ENCODE measurements at places on chromosomes 4 and X.

DNA sequence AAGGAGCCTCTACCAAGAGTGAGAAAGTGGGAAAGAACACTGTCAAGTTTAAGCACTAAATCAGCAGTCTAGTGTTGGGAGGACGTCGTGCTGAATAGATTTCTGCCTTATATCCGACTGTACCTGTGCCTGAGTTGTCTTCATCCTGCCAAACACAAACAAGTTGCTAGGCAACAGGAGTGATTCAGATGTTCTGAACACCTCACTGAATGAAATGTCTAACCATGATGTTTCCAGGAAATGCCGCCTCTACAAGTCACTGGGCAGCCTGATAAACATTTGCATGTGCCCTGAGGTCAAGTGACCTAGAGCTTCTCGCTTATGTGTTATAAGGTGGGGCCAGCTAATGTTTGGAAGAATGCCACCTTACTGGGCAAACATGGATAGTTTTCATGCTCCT lies 37.9 kb downstream of the SGMS2 start:
- no peak for DNase-seq

DNA sequence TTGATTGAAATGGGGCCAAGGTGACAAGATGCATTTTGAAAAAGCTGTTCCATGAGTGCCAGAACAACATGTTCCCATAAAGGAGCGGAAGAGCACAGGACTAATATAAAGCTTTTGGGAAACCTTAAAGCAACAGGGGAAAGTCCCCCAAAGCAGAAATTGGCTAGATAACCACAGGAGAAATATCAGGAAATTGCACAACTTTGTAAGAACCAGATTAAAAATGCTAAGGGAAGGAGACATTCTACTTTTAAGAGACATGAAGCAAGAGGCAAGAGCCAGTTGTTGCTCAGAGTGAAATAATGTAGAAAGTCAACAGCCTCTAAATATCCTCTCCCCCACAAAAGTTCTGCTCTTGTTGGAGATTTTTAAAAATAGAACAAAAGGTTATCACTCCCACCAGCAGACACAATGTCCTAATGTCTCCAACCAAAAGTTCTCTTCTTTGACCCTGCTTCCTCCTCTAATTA lies 85.2 kb upstream of the LNX1 start:
- no peak for DNase-seq

DNA sequence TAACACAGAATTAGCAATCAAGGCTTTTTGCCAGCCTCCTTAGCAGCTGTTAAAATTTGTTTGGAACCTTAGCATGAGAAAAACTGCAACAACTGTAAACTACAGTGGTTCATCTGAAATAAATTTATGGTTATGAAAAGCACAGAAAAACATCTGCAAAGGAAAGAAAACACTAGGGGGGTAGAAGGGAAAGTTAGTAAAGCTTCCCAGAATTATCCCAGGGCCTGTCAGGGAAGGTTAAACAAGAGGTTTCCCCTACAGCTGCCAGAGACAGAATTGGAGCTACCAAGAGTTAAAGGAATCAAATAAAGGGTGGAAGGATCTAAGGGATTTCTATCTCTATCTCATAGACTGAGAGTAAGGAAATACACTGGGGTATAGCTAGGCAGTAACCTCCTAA lies 234.7 kb upstream of the DIAPH2 start:
- DNase-seq: no peak

DNA sequence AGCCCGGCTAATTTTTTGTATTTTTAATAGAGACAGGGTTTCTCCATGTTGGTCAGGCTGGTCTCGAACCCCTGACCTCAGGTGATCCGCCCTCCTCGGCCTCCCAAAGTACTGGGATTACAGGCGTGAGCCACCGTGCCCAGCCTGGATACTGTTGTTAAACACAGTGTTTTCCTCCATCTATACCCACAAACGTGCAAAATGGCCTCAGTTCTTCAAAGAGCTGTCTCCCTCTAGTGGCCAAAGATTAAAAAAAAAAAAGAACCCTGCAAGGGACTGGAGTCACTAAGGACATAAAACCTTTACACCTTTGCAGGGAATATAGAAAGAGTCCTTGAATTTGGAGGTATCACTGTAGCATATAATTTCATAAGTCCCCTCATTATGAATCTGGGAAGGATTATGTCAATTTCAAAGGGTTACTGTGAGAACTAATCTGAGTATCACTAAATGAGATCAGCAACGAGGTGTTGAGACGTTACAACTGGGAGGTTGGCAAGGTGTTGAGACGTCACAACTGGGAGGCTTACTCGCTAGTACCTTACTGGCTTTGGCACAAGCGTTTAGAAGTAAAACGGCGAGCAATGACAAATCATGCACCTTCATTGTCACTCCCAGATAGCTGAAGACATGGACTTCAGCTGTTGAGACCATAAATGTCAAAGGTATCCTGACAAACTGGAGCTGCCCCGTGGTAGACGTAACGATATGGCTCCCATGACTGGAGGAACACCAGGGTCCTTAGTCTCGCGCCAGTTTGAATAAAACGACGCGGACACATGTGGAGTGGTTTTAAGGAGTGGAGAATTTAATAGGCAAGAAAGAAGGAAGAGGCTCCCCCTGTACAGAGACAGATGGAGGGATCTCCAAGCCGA lies 33.4 kb upstream of the ENPP6 start:
- DNase-seq: no peak

GRCh38 chr4:107210450-107211239 lies 174.5 kb upstream of the DKK2 start:
- DNase-seq: no peak

DNA sequence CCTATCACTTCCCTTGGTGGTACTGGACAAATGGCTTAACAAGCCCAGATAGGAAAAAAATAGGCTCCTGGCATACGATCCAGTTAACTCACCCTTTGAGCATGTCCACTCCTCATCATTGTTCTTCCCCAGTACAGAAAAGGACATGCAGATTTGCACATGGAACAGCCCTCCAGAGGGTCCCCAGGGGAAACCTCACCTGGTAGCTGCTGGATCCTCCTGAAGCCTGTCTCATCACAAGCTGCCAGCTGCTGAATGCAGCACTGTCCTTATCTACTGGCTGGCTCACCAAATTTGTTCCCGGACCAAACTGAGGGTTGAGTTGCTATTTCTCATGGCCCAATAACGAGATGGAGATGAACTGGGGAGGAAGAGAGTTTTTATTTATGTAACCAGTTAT lies 49.4 kb downstream of the SERTM2 start:
- no peak for DNase-seq

- no peak for DNase-seq
These were observed 624.6 kb upstream of the TECRL start for GRCh38 chr4:65033899-65034298.

GRCh38 chrX:111338095-111338698 lies 67.9 kb upstream of the CAPN6 start:
- DNase-seq: no peak

DNA sequence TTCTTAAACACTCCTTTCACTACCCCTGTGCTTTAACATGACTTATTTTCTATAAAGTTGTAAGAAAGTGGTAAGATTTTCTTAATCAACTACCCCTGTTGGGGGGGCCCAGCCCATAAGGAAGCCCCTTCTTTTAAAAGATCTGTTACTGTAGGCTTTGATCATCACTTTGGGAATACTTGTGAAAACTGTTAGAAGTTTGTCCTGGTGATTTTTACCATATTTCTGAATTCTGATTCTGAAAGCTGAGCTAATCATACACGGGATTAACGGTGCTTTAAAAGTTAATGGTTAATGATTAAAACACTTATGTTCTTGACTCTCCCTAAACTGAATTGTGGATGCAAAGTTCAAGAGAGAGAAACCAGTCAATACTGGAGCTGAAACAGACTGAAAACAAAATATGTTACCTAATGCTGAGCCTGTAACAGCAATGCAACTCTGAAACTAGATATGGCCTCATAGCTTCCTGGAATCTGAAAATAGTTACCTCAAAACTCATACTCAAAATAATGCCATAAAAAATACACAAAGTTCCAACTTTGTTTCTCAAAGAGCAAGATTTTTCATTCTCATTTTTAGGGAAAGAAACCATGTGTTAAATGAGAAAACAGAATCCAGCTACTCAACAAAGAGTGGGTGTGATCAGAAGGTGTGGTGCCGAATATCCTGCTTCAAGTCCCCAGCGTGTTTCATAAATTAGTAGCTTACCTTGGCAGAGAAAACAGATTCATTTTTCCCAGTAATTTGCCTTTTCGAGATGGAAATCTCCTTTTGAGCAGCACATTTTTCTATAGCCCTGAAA lies 31.6 kb downstream of the ADH7 start:
- no peak for DNase-seq

DNA sequence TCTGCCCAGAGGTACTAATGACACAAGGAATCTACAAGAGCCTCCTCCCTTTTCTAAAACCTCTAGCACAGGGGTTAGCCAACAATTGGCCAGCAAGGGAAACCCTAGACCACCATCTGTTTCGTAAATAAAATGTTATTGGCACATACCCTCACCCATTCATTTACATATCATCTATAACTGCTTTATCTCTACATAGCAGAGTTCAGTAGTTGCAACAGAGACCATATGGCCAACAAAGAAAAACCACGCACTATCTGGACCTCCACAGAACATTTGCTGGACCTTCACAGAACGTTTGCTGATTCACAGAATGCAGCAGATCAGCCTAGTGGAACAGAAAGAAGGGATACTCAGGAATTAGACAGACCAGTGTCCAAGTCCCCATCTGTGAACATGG lies 9.4 kb downstream of the SLC2A9 start:
- DNase-seq: no peak

DNA sequence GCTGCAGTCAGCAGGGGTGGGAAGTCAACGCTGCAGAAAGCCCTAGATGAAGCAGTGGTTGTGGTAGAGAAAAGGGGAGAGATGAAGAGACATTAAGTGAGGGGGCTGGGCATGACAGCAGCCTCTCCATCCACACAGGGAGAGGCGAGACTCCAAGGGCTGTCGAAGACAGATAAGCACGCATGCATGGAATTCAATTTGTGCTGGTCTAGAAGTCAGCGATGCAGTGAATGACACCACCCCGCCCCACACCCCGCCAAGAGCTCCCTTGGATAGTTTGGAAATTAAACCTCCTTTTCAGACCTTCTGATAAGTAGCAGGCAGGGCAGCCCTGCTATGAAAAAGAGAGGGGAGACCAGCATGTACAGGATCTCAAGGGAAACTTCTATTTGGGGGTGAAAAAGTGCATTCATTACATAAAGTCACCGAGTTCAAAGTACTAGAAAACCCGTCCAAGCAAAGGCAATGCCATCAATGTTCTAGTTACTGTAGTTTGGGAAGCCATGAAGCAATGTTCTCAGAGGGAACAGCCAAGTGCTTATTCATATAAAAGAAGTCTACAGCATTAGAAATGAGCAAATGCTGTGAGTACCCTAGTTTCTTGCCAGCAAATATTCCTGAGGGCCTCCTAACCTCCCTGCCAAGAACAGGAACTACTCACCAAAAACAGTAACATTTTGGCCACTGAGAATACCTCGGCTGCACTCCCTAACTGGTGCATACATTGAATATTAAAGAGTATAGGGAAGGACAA lies 152.3 kb upstream of the ANXA10 start:
- no peak for DNase-seq

GRCh38 chr4:149403081-149403480 lies 412.6 kb downstream of the IQCM start:
- DNase-seq: no peak

DNA sequence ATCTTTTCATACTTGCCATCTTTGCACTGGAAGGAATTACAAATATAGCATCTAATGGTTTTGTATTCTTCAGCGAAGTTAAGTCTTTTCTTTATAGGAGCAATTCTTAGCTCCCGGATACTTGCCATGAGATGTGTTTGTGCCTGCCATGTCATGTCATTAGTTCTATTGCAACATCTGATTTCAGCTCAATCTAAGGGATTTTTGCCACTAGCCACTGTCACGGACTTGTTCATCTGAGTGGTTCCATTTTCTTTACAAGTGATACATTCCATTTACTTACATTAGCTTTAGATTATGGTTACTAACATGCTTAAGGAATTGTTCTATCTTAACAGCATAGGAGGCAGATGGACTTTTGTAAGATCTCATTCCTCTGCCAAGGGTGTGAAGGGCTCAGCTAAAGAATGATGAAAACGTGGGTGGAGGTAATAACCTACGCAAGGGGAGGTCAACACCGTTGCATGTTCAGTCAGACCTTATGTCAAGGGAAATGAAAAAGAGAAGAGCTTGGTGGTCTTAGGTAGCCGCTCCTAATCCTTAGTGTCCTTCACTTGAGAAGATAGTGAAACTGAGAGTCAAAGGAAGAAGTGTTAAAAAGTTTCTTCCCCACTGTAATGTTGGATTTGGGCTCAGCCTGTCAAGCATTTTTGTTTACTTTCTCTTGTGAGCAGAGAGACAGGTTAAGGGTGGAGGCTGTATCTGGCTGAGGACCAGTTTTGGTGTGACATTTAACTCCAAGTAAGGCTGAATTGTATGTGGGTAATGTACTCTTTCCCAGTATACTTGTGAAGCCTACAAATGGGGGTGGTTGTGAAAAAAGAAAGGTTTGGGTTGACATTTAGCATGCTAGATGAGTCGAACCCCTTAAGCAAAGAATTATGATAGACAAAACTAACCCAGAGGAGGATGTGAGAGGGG lies 3.6 kb upstream of the KLHL2 start:
- DNase-seq: no peak

- no peak for DNase-seq
These were observed 177.1 kb upstream of the CENPE start for GRCh38 chr4:103375278-103375677.

GRCh38 chr4:78310007-78310739 lies 241.4 kb upstream of the ANXA3 start:
- DNase-seq: no peak

DNA sequence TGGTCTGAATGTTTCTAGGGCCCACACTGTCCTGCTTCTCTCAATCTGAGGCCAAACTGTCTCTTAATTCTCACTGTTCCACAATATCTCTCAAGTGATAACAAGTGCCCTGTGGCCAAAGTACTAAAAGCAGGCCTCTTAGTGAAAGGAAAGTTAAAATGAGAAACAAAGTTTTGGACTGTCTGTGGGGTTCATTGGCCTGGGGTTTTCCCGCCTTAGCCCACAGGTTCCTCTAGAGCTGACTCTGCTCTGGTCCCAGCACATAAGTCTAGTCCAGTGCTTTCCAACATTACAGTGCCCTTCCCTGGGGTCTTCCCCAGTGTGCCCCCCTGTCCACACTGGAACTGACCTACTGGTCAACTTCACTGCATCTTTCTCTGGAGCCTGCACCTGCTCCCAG lies 6.3 kb downstream of the MAGEB1 start:
- no peak for DNase-seq

- DNase-seq: no peak
These were observed 21.2 kb downstream of the NSG1 start for GRCh38 chr4:4408132-4408523.

DNA sequence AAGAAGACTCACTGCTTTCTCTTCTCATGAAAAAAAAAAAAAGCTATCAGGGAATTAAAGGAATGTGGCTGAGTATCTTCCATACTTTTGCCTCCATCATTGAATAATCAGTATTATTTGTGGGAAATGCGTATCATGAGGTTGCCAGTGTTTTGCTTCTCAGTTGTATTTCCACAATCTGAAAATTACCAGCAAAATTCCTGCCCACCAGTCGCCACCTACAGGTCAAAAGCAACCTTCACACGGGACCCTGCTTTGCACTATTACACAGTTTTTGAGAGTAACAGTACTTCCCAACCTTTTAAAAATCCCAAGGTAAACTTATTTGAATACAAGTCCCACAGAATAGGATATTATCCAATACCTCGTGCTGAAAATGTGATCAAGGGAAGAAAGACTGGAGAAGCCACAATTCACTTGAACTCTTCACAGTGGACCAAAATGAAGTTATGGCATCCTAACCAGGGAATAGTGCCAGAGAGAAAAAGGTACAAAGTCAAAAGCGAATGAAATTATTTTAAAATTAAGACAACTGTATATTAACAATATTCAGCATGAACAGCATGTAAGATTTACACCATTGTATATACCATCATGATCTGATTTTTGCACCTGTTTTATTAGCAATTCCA lies 30.4 kb downstream of the PGRMC1 start:
- DNase-seq: no peak

GRCh38 chr4:187919966-187920365 lies 75.6 kb upstream of the ZFP42 start:
- DNase-seq: no peak
